ENCODE measurements at places on chromosomes 2 and 18.

GRCh38 chr2:207796585-207797350 is 27.1 kb upstream of the FZD5 start:
- no peak for DNase-seq

DNA sequence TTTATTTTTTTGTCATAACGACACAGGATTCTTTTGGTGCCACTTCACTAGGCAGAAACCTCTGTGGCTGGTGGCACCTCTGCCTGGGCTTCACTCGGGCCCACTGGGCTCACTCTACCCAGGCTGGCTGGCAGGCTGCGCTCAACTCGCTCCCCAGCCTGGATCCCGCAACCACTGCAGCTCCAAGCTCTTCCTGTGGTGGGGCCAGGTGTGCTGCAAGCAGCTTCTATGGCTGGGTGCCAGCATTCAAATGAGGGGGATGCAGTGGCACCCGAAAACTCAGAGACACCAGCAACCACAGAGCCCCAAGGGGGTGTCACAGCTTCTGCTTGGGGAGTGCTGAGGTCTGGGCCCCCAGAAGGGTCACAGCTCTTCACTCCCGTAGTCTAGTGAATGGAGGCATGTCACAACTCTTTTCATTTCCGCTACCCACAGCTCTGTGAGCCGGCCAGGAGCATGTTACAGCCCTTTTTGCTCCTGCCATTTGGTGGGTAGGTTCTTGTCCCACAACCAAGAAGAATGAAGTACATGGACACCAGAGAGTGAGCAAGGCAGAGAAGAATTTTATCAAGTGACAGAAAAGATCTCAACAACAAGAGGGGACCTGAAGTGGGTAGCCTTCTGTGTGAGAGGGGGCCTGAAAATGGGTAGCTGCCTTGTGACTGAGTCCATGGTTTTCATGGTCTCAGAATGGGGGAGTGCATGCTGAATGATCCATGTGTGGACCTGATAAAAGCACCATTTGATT is 170.1 kb downstream of the UBR3 start:
- no peak for DNase-seq

DNA sequence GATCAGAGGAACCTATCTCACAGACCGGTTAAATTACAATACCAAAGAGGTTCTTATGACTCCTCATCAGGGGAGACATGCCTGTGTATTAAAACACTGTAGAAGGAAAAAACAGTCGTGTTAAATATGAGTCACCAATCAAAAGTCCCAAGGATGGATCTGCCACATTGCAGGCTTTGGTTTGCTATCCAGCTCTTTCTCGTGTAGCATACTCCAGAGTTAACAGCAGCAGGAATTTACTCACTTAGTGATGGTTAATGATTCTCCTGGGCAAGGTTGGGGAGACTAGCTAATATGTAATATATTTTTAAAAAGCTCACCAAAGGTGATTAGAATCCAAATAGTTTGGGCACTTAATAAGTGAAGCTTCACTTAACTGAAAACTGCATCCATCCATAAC is 109.7 kb downstream of the MBD5 start:
- DNase-seq = peak; percentile 90

GRCh38 chr18:29378651-29379136 is 1201.8 kb upstream of the CDH2 start:
- no peak for DNase-seq

GRCh38 chr18:58947136-58947732 is 82.6 kb downstream of the ZNF532 start:
- no peak for DNase-seq

DNA sequence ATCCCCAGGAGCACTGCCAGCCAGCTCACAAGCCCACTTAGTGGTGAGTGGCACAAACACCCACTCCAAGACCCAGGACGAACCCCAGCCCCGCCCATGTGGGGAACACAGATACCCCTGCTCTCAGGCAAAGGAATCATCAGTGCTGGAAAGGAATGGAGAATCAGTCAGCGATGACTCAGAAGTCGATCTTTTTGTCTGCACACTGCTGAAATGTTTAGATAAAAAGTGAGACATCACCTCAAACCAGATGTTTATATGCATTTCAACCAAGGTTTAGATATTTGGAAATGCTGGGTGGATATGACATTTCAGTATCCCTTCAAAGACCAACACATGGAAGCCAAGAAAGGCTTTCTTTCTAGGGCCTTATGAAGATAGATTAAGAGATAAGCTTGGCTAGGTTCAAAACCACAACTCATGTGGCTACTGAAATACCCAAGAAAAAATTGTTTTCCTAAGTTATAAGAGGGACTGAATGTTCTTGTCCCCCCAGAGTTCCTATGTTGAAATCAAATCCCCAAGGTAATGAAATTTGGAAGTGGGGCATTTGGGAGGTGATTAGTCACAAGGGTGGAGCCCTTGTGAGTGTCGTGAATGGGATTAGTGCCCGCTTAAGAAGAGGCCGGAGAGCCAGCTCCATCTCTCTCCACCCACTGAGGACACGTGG is 43.7 kb downstream of the POU3F3 start:
- peak; percentile 26 for DNase-seq

- peak; percentile 1 for DNase-seq
These were observed 56.9 kb downstream of the COL4A4 start for GRCh38 chr2:227106845-227107759.

- DNase-seq = no peak
These were observed at the start of gene LAMA1 for GRCh38 chr18:7117390-7118355. TSS of gene LAMA1 (minus strand) at chr18:7117797. CDS start at chr18:7117720, 77 bp downstream.

- DNase-seq = no peak
These were observed 703.0 kb downstream of the TMEM182 start for GRCh38 chr2:103464831-103465230.

GRCh38 chr2:39451954-39452353 is 14.9 kb upstream of the MAP4K3 start:
- DNase-seq = no peak

DNA sequence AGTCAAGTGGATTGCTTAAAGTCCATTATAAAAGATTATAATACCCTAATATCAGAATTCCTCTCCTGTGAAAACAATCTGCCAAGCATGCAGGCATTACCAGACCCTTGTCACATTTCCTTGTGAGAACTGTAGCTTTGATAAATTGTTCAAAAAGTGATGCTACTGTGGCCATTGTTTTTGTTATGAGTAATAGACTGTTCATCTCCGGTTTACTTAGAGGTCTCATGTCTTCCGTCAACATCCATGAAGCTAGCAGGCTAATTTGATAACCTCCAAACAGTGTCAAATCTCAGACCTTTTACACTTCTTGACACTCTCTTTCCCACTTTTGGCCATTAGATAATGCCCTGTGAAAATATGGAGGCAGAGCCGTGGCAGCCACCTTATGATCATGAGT is 342.7 kb downstream of the CPS1 start:
- DNase-seq = peak; percentile 2

- no peak for DNase-seq
These were observed 15.2 kb downstream of the CDKL4 start for GRCh38 chr2:39228413-39229209.

- no peak for DNase-seq
These were observed 81.3 kb upstream of the KYNU start for GRCh38 chr2:142796161-142796560.

DNA sequence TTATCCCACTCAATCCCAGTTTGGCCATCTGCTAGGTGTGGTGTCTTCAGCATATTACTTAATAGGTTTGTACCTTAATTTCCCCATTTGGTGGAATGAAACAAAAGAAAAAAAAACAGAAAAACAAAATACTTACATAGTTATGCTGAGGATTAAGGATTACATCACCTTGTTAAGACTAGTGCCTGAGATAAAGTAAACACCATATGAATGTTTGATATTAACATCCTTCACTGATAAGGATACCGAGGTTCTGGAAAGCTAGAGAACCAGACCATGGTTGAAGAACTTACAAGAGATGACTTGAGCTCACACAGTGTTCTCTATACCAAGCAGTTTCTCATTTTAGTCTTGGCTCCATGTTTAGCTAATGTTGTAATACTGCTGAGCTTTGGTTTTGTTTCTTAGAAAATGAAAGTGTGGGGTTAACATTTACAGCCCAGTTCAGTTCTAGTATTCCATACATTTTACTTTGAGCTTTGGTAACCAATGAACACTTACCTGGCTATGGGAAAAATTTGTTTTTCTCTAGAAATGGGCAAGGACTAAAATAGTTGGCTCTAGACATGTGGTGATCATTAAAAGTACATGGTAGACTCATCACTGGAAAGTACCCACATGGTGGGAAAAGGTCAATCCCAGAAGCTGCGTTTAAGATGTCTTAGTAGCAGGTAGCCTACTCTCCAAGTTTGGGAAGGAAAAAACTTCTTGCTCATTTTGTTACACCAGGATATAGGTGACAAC is 5.8 kb upstream of the GPD2 start:
- DNase-seq = no peak

DNA sequence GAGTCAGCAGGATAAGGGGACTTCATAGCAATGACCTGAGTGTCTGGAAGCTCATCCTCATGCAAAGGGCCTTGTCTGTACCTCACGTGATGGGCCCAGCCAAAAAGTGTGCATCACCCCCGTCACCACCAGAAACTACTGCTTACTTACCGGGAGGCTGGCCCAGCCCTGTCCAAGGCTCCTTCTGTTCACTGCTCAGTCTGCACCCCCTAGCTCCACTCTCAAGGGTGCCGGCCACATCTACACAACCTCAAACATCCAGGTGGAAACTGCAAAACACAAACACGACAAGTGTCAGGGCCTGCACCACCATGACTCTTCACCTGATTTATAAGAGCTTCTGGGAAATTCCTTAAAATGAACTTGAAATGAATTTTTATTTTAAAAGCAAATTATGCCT is 55.1 kb downstream of the ADD2 start:
- DNase-seq = no peak

DNA sequence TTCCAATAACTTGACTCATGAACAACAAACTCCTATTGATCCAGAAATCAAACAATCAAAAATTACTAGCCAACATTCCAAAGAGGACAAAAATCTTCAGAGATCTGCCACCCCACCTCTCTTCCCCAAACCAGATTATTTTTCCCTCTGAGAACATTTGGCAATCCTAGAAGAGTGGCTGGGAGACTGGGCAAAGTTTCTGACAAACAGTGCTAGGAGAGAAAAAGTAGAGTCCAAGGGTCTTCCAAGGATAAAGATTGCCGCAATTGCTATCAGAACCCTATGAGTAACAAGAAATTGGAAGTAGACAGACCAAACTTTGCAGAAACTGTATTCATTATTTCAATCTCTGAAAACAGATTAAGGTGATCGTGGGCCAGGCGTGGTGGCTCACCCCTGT is 22.4 kb downstream of the REV1 start:
- DNase-seq = no peak

DNA sequence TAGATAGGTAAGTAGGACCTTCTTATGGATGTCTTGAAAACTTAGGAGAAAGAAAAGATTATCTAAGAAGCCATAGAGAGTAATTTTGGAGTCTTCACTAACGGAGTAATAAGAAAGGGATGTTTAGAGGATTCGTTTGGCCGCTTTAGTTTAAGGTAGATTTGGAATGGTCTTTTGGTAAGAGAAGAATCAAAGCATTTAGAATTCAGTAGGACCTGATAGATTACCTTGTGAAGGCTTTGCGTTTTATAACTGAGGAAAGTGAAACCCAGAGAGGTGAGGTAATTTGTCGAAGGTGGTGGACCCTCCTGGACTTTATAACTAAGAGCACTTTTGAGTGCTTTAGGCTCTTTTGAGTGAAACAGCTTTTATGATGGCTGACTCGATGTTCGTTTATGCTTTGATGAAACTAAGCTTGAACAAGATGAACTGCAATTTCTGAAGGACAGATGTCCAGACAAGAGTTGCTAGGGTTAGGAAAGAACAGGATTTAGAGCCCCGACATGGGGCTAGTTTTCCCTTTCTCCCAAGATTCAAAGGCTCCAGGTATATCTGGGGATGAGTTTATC is 1.3 kb downstream of the MYL12B start:
- DNase-seq = no peak

All from kidney epithelial cell (primary cell).